ENCODE measurements at places on chromosomes 7 and 10.

DNA sequence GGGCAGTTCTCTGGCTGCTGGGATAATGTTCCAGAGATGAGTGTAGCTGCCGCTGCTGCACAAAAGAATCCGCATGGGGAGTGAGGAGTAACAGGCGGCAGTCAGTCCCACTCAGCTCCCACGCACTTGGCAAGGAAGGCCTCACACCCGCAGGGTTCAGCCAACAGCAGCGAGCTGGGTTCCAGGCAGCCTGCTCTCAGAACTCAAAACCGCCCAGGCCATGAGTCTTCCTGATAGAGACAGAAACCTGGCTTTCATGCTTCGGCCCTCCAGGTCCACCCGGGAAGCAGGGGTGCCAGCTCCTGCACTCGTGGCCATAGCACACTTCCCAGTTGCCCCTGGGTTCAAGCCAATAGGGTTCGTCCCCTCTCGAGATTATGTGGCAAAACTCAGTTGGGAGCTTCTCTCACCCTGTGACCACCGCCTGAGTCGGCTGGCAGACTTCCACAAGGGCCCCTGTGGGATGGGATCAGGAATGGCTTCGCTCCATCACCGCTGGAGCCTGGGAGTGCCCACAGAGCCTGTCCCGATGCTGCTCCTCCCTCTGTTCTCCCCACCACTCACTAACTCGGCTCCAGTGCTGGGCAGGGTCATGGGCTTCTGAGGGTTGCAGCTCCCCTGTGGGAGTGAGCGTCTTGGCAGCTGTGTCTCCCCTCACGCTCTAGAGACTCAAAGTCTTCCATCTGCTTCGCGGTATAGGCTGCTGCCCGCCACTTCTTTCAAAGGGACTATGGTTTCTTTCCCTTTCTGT lies 20.6 kb downstream of the CLRN3 start:
- no peak for DNase-seq

DNA sequence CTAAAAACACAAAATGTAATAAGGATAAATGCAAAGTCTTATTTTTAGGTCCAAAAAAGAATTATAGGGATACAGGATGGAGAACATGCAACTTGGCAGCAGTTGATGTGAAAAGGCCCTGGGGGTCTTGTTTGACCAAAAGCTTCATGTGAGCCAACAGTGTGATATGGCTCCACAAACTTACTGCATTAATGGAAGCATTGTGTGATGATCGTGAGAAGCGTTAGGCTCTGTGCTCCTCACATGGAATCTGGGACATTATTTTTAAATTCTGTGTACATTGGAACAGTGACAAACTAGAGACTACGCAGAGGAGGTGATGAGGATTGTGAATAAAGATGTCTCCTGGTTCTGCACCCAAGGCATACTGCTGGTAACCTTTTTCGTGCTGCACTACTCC lies 39.1 kb upstream of the CALD1 start:
- DNase-seq: no peak

- DNase-seq: no peak
These were observed 227.2 kb upstream of the KIAA1217 start for GRCh38 chr10:23981520-23982309.

DNA sequence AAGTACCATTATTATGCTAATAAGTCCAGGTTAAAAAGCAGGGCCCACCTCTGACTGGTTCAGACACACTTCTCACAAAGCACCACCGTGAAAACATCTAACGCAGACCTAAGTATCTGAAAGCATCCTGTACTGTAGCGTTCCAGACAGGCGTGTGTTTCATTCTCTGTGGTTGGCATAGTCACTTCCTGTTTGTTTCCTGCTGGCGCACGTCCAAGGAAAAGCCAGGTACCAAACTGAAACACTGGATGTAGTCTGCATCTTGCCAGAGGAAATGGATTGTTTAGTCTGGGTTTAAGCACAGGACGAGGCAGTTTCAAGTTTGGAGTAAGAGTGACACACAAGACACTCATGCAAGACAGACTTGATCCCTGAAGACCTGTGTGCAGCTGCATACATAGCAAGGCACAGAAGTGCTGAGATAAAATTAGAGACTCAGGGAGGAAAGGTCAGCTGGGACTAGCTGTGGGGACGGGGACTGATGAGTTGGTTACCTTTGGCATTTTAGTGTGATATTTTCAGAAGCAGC lies 23.3 kb downstream of the BPGM start:
- peak; percentile 29 for DNase-seq

All from stimulated activated CD8-positive, alpha-beta memory T cell treated with anti-CD3 and anti-CD28 coated beads, Interleukin-2, amount 100 ng/mL, for 48 hours (primary cell).